ENCODE measurements at places on chromosomes 2 and 18. TPM values are rescaled to one million over a fixed set of nuclear protein-coding genes. Genes with fewer than 3 reads are reported as not detected.

Gene RPRM
- total RNA-seq: 6.4 TPM

Gene SPATA3
- total RNA-seq: not detected

Gene FAM110C
- 0.71 TPM for total RNA-seq

Gene MBD2
- 26.5 TPM for total RNA-seq

Gene UGT1A8
- not detected for total RNA-seq

Gene KRTCAP3
- 0.53 TPM for total RNA-seq

Gene SRD5A2
- under 0.01 TPM for total RNA-seq

Gene CTLA4
- total RNA-seq: 0.31 TPM

Gene CD8B2
- 0.09 TPM for total RNA-seq

- DNase-seq: no peak
- no peak overlapping the region for H3K4me3 ChIP-seq
- H3K4me1 ChIP-seq: peaks cover 2% of the 10 kb centered on the region
- peaks cover 2% of the 10 kb centered on the region for H3K27me3 ChIP-seq
- no peaks in the 10 kb centered on the region for H3K36me3 ChIP-seq
Measured at GRCh38 chr2:236321415-236321814, 57.2 kb upstream of the ASB18 start.

DNA sequence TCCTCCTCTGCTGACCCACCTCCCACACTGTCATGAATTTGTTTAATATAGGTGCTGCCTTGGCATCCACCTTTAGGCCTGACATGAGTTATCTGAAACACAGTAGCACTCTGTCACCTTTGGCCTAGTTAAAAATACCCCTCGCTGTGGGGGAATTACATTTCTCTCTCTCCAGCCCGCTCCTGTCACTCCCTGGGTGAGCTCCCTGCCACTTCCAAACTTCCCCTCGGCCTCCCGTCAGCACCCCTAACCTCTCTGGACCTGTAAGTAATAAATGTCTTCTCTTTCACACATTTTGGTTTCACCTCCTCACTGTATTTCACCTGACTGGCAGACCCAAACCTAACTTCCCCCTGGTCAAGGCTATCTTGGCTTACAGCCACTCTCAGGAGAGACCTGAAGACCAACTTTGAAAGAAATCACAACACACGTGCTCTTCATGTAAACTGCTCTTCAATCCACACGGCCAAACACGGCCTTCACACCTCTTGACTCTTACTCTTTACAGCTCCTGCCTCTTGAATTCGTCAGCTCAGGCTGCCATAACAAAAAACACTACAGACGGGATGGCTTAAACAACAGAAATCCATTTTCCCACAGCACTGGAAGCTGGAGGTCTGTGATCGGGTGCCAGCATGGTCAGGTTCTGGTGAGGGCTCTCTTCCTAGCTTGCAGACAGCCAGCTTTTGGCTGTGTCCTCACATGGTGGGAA lies 28.3 kb downstream of the REEP1 start:
- peaks cover 30% of the 10 kb centered on the region for H3K4me1 ChIP-seq
- H3K4me3 ChIP-seq: no peak overlapping the region
- H3K27ac ChIP-seq: peak overlapping the region; percentile 62
- H3K36me3 ChIP-seq: no peaks in the 10 kb centered on the region
- no peak for DNase-seq

DNA sequence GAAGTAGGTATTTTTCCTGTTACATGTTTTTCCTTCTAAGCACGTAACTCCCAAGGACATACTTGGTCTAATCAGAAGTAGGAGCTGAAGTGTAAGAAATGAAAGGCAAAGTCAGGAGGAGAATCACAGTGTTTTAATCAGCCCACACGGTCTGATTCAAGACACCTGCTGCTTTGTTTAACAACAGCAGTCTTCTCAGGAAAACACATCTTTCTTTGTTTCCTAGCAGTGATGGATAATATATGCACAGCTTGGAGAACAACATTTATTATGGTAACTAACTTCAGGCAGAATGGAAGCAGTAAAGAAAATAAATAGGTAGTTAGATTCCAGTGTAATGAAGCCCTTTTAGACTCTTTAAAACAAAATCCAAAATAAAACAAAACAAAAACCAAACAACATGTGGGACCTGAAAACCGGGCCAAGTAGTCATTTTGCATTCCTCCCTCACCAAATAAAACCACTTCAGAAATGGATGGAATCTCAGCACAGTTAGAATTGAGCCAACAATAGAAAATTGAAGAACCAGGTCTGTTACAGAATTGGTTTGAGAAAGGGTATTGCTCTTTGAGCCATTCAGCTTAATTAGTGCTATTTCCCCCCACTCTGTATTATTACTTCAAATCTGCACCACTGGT lies 61.1 kb upstream of the UGP2 start:
- H3K27ac ChIP-seq: no peak overlapping the region
- H3K4me1 ChIP-seq: peaks cover 5% of the 10 kb centered on the region
- no peak for DNase-seq
- H3K27me3 ChIP-seq: no peaks in the 10 kb centered on the region
- no peaks in the 10 kb centered on the region for H3K36me3 ChIP-seq

DNA sequence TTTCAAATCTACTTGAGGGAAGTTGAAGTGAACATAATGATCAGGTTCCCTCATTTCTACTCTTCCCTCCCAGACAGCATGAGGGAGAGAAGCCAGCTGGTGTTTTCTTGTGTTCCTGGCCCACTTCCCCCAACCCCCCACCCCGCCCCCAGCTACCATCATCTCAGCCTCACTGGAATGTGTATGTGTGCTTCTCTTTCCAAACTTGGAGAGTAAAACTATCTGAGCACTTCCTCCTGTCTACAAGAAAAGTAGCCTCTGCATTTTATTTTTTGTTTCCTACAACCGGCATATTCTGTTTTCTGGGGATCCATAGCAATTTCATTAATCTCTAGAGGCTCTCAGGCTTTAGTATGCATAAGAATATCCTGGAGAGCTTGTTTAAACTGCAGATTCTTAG lies 53.6 kb upstream of the GRHL1 start:
- H3K4me1 ChIP-seq: peaks cover 3% of the 10 kb centered on the region
- H3K27me3 ChIP-seq: no peaks in the 10 kb centered on the region
- peak; percentile 82 for DNase-seq
- H3K4me3 ChIP-seq: no peak overlapping the region

DNA sequence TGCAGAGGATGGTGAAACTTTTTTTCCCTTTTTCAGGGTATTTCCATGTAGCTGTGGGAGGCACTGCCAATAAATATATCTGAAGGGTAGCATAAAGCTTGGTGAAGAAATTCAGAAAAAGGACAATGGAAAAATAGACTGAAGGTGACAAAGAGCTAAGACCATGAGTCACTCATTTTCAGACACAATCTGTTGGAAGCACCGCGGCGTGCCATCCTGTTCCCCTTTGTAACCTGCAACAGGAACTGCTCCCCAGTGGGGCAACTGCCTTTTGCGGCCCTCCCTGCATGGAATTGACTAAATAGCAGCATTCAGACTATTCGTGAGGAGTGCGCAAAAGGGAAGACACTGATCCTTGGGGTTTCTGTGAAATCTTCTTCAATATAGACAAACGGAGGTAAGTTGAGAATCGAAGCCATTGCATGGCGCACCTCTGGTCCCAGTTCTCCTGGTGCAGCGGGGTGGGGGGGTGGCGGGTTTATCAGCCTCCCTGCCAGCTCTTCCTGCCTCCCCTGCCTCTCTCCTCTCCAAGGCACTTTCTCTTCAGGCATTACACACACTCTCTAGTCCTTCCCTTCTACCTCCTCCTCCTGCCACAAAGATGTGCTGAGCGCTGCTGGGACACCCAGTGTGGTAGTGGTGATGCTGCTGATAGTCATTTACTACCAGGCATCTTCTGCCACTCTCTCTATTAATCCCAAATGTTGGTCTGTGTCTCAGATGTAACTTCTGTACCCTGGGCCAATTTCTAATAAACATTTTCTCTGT lies 126.2 kb upstream of the TMEM200C start:
- H3K36me3 ChIP-seq: no peaks in the 10 kb centered on the region
- H3K27me3 ChIP-seq: no peaks in the 10 kb centered on the region
- no peaks in the 10 kb centered on the region for H3K4me1 ChIP-seq
- no peak overlapping the region for H3K27ac ChIP-seq
- no peak for DNase-seq

GRCh38 chr2:156708051-156708450 lies 271.9 kb downstream of the GPD2 start:
- no peaks in the 10 kb centered on the region for H3K36me3 ChIP-seq
- H3K27me3 ChIP-seq: no peaks in the 10 kb centered on the region
- no peak overlapping the region for H3K4me3 ChIP-seq
- DNase-seq: no peak

DNA sequence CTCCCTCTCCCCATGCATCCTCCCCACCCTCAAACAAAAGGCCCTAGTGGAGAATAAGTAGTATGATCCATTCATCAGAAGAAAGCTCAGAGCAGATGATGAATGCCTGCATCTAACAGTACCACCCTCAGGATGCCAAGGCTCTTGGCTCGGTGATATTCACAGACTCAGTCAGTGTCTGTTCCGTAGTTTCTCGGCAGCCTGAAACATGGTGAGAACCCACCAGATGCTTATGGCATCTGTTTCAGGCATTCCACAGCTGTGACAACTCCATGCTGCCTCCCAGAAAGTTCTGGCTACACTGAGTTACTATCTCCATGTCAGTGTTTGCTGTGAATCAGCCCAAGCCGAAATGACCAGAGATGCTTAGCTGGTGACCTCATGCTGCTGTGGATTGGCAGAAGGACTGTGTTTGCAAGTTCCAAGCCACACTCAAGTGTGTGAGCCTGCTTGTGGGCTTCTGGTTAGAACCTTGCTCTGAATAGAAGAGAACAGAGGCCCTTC lies 83.9 kb downstream of the WDSUB1 start:
- peak overlapping the region; percentile 86 for H3K27ac ChIP-seq
- H3K4me3 ChIP-seq: no peak overlapping the region
- H3K36me3 ChIP-seq: peaks cover 28% of the 10 kb centered on the region
- peaks cover 68% of the 10 kb centered on the region for H3K4me1 ChIP-seq

DNA sequence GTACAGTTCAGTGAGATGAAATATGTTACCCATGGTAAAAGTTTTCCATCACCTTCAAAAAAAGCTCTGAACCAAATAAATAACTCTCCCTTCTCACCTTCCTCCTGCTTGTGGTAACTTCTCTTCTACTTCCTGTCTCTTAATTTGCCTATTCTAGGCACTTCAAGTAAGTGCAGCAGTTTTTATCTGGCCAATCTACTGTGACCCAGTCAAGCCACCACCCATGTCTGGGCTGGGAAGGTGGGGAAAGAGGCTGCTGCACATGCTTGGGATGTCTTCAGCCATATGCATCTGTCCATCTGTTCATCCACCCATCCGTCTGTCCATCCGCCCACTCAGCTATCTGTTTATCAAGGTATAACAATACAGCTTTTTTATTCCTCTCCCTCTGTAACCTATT lies 31.6 kb downstream of the ZNF532 start:
- H3K4me3 ChIP-seq: no peak overlapping the region
- H3K4me1 ChIP-seq: peaks cover 32% of the 10 kb centered on the region

GRCh38 chr2:54204476-54204875 lies 51.6 kb downstream of the TSPYL6 start:
- H3K36me3 ChIP-seq: no peaks in the 10 kb centered on the region
- DNase-seq: peak; percentile 15
- H3K4me1 ChIP-seq: peaks cover under 1% of the 10 kb centered on the region
- no peaks in the 10 kb centered on the region for H3K27me3 ChIP-seq
- H3K4me3 ChIP-seq: no peak overlapping the region
- H3K27ac ChIP-seq: no peak overlapping the region

DNA sequence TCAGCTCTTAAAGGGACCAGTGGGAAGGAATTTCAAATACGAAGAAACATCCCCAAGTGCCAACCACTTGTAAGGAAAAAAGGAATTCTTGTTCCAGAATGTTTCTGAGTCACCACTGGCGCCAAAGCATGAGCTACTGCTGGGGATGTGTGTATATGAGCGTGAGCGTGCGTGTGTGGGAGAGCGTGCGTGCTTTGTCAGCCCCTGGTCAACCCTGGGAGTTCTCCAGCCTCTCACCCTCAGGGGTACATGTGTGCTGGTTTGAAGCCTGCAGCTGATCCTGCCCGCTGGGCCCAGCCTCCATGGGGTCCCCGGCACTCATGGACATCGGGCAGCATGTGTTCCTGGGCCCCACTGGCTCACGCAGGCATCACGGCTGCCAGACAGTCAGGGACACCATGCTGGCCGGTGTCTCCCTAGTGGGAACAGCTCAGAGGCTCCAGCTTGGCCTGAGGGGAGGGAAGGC lies 17.1 kb downstream of the HS6ST1 start:
- H3K27me3 ChIP-seq: no peaks in the 10 kb centered on the region
- no peaks in the 10 kb centered on the region for H3K36me3 ChIP-seq
- peaks cover 67% of the 10 kb centered on the region for H3K4me1 ChIP-seq
- H3K27ac ChIP-seq: peak overlapping the region; percentile 69
- H3K4me3 ChIP-seq: no peak overlapping the region
- peak; percentile 80 for DNase-seq

GRCh38 chr2:121255358-121255757 lies 29.6 kb downstream of the TFCP2L1 start:
- DNase-seq: no peak
- H3K27ac ChIP-seq: no peak overlapping the region
- H3K27me3 ChIP-seq: no peaks in the 10 kb centered on the region
- no peaks in the 10 kb centered on the region for H3K36me3 ChIP-seq
- peaks cover 9% of the 10 kb centered on the region for H3K4me1 ChIP-seq
- no peak overlapping the region for H3K4me3 ChIP-seq

- no peaks in the 10 kb centered on the region for H3K36me3 ChIP-seq
- H3K4me3 ChIP-seq: no peak overlapping the region
- no peak overlapping the region for H3K27ac ChIP-seq
- H3K27me3 ChIP-seq: peaks cover 14% of the 10 kb centered on the region
Measured at GRCh38 chr18:8504880-8505435, 104.3 kb upstream of the RAB12 start.

DNA sequence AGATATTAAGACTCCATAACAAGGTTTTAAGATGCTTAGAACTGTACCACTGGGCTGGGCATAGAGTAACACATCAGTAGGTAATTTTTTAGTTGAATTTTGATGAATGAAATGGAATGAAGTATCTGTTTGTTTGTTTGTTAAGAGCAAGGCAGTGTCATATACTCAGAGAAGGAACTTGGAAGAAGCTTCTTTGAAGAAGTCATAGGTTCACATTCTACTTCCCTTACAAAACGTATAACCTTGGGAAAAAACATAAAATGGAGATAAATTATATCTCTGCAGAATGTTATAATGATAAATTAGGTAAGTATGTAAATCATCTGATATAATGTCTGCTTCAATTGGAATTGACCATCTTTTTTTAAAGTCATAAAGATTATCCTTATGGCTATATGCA lies 122.1 kb upstream of the SLC39A10 start:
- H3K27me3 ChIP-seq: no peaks in the 10 kb centered on the region
- H3K4me1 ChIP-seq: peaks cover 3% of the 10 kb centered on the region
- H3K36me3 ChIP-seq: no peaks in the 10 kb centered on the region
- no peak for DNase-seq
- no peak overlapping the region for H3K4me3 ChIP-seq
